Suprapubic skin (tissue), 4 donors: ENCODE measurements at places on chromosomes 11 and 22.

- no peak for DNase-seq
Observed at GRCh38 chr22:36351921-36352802, 35.6 kb downstream of the MYH9 start.

- DNase-seq: no peak
Observed at GRCh38 chr22:23804781-23805291, 18.1 kb downstream of the SMARCB1 start.

- no peak for DNase-seq
Observed at GRCh38 chr22:39422101-39422500, 22.5 kb downstream of the TAB1 start.

- DNase-seq: peak; percentile 84
Observed at GRCh38 chr22:18091916-18092526, 14.2 kb downstream of the PEX26 start.
